ENCODE measurements at places on chromosomes 1 and 21.
A peak's percentile ranks its signal among the peaks of the same experiment; 100 is the strongest.

GRCh38 chr1:48936436-48936835 is 159.7 kb upstream of the BEND5 start:
- no peak for DNase-seq

DNA sequence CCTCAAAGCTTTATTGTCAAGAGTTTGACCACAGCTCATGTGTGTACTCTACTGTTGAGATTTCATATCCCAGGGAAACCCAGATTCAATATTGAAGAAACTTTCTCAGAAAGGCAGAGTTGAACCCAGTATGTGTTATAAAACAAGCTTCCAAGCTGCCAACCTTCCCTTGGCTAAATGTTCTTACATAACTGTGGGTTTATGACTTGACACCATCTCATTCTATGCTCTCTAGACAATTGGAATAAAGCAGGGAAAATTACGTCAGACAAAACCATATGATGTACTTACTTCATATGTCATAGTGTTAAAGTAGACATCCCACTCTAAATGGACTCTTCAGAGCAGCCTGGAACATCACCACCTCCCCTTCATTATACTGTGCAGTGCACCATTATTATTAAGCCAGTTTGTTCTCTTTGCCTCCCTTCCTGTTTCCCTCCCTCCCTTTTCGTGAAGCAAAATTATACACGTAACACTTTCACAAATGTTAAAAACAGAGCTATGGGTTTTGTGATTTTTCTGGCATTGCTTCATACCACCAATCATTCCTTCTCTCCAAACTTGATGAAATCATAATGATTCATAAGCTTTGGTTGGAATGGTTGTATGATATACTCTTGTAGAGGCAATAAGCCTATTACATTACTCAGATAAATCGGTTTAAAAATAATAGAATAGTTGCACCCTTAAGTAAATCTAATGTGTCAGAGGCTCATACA is 507.2 kb downstream of the LTN1 start:
- peak; percentile 65 for DNase-seq

- DNase-seq, result no peak
These were observed 37.5 kb downstream of the IVNS1ABP start for GRCh38 chr1:185279571-185279970.

DNA sequence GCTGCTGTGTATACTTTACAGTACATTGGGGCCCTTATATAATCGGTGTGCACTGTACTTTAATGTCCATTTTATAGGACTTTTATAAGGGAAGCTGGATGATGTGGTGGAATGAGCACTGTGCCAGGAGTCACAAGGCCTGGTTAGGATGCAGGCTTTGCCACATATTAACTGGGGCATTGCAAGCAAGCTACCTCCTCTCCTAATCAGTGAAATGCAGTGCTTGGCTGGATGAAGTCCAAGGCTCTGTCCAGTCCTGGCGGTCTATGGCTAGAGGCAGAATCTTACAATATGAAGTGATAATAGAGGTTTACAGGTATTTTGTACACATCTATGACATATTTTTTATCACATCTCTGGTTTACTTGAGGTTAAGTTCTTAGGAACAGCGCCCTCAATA is 1.7 kb upstream of the PKP1 start:
- no peak for DNase-seq

- DNase-seq, result no peak
These were observed 411 bp downstream of the FAM229A start for GRCh38 chr1:32361674-32362473.

GRCh38 chr1:235919127-235919832 is 52.6 kb upstream of the LYST start:
- DNase-seq, result no peak

- no peak for DNase-seq
These were observed 59.6 kb upstream of the DIP2A start for GRCh38 chr21:46399129-46399528.

DNA sequence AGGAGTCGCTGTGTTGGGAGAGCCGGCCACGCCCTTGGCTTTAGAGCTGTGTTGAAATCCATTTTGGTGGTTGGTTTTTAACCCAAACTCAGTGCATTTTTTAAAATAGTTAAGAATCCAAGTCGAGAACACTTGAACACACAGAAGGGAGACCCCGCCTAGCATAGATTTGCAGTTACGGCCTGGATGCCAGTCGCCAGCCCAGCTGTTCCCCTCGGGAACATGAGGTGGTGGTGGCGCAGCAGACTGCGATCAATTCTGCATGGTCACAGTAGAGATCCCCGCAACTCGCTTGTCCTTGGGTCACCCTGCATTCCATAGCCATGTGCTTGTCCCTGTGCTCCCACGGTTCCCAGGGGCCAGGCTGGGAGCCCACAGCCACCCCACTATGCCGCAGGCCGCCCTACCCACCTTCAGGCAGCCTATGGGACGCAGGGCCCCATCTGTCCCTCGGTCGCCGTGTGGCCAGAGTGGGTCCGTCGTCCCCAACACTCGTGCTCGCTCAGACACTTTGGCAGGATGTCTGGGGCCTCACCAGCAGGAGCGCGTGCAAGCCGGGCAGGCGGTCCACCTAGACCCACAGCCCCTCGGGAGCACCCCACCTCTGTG is 4.7 kb downstream of the C1orf35 start:
- no peak for DNase-seq

GRCh38 chr1:181674617-181675016 is 191.3 kb downstream of the CACNA1E start:
- DNase-seq, result no peak

DNA sequence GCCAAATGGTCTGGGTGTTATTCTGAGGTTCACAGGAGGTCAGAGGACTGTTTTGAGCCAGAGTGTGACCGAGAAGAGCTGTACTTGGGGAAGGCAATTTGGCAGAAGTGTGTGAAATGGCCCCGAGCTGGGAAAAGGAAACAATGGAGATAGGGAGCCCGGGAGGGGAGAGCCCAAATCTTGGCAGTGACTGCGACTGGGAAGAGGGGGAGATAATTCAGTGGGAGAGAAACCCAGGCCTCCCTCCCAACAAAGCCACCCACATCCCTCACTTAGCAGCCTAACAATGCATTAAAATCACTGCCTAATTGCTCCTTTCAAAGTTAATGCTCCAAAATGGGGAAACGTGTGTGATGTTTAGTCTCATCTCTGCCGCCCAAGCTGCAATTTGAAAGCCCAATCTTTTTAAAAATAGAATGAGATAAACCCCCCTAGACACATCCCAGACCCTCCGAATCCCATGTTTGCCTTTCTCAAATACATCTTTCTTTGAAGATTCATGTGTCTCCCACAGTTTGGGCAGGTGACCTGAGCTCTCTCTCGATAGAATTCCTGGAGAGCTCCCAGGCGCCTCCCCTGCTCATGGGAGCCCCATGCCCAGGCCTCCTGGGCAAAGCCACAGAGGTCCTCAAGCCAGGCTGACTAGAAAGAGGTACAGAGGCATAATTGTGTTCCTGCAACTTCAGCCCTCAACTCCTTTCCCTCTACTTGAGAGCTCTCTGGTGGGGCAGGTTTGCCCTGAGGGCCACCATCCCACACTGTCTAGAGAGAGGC is 17.3 kb downstream of the LRRC52 start:
- DNase-seq, result no peak

DNA sequence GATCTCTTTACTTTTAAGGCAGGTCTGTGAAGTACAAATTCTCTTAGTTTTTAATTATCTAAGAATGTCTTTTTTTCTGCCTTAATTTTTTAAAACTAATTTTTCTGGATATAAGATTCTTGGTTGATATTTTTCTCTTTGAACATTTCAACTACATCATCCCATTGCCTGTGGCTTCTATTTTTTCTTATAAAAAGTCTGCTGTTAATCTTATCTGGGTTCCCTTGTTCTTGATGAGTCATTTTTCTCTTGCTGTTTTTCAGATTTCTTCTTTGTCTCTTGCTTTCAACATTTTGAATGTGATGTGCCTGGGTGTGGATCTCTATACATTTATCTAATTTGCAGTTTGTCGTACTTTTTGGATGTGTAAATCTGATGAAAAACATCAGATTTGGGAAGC is 525.2 kb upstream of the PBX1 start:
- DNase-seq, result no peak

DNA sequence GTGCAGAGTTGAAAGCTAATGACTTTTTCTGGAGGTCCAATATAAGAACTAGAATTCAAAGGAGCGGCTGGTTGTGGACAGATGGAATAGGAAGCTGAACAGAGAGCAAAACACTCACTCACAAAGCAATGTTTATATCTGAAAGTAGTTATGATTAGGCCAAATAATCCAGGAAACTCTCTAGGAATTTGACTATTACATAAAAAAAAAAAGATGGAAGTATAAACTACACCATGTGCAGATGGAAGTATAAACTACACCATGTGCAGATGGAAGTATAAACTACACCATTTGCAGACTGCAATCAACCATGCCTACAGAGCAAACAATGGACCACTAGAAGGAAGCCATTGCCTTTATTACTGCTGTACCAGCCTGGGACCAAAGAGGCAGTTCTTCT is 771.1 kb downstream of the BRINP3 start:
- no peak for DNase-seq

GRCh38 chr1:153803470-153804056 is 28.4 kb downstream of the SLC27A3 start:
- no peak for DNase-seq

- no peak for DNase-seq
These were observed 802.4 kb upstream of the ADGRL4 start for GRCh38 chr1:79808816-79809475.

DNA sequence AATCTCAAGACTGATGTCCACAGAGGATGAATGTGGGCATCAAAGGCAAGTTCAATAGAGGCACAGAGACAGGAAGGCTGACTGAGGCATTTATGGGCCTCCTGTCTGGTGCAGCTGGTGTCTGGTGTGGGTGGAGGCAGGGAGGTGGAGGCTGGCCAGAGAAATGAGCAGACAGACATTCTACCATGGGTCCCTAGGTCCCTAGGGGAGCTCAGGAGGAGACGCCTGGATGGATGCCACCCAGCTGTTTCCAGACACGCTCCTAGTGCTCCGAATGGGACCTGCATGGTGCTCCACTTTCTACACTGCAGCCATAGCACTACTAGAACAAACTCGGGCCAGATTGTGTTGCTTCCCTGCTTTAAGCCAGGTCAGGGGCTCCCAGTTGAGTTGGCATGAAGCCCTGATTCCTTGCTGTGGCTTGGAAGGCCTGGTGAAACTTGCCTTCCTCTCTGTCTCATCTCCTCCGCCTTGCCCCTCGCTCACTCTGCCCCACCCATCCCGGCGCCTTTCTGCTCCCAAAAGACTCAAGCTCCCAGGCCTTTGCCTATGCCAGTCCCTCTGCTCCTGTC is 25.3 kb downstream of the PADI2 start:
- DNase-seq, result no peak

DNA sequence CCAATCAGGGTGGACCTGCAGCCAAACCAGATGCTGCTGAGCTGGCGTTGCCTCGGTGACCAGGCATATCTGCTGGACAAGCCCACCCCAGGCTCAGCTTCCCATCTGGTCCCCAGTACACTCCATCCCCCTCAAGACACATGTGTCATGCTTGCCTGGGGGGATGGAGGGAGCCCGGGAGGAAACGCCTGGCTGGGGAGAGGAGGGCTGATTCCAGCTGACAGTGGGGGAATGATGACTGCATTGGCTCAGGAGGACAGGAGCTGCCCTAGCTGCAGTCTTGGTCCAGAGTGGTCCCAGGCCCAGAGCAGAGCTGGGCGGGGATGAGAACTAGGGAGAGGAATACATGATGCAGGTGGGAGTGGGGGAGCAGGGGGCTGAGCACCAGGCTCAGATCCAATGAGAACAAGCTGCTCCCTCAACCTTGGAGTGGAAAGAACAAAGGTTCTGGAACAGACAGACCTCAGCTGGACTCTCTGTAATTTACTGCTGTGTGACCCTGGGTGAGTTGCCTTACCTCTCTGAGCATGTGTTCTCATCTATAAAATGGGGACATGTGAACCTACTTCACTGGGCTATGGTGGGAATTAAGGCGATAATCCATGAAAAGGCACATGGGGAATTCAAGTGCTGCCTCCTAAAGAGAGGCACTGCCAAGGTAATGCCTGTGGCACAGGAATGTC is 23.1 kb upstream of the ECE1 start:
- no peak for DNase-seq

DNA sequence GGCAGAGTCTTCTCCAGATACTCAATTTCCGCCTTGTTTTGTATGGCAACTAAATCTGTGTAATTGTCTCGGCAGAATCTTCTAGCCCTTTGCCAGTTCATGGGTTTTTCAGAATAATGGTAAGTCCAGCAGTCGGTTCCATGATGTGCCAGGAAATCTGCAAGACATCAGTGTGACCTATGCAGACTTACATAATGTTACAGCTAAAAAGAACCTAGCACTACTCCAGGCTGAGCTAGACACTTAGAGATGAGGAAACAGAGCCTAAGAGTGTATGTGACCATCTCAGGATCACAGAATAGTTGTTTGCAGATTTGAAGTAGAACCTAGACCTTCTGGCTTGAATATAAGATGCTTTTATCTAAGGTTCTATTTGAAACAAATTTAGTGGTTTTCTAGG is 2.8 kb downstream of the SELL start:
- DNase-seq, result no peak

- DNase-seq, result no peak
These were observed 91.8 kb downstream of the ADCY10 start for GRCh38 chr1:167821969-167822685.

DNA sequence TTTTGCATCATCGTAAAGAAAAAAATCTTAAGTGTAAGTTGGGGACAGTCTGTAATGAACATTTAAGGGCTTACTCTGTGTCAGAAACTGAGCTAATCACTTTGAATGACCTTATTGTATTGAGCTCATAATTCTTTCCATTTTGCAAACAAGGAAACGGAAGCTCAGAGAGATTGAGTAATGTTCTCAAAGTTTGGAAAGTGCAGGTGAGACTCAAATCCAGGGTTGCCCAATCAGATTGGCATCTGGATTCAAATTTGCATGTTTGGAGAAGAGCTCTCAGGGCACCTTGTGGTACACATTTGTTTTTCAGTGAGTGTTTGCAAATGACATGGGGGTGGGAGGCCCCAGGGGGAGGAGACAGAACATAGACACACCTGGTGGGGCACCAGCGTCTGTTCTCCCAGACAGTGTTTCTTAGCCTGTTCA is 8.0 kb downstream of the ALPL start:
- DNase-seq, result no peak

DNA sequence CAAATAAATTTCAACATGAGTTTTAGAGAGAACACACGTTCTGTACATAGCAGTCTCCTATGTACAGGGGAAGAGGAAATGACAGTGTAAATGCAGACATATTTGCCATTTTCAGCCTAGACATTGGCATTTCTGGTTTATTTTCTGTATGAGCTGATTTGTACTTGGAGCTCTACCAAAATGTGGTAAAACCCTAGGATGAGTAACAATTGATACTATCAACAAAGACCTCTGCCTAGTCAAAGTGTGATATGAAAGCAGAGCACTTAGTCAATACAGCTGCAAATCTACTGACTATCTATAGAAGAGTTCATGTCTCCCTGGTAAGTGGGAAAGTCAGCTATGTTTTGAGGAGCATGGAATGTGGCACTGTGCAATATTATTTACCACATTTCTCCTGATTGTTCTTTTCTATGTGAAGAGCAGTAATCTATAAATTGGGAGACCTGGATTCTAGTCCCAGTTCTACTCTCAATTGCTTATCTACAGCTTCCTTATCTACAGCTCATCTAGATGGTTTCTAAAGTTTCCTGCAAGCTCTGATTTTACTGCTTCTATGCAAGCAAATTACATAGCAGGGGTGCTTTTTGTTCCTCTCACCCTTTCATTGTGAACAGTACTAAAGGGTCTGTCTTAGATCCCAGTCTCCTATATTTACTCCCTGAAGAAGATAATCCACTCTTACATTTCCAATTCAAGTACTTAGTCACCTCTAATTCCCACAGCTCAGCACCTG is 334.2 kb downstream of the NTNG1 start:
- peak; percentile 27 for DNase-seq

Measured in skeletal muscle cell (primary cell).